ENCODE measurements at places on chromosomes 16 and 17.

DNA sequence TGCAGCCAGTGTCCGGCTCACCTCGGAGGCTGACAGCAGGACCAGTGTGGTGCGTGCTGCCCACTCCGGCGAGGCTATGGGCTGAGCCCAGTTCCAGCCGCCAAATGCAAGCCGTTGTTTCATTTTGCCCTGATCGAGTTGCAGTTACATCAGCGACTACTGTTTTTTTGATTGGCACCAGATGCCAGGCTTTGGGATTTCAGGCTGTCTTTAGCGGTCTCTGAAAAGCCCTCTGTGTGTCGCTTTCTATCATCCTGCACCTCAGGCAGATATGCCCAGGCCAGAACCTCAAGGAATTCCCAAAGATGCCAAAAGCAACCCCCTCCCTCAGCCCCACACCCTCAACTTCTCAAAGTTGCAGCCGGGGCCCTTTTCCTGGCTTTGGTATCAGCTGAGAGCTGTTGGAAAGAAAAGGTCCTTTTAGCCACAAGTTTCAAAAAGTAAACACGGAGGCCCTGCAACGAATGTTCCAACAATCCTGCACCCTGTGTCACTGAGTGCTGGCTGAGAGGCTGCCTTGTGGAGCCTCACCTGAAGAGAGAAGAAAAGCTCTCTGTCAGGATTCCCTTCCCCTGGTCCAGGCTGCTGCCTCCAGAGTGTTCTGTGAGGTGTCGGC, 58.9 kb downstream of the WWP2 start:
- no peak for DNase-seq

DNA sequence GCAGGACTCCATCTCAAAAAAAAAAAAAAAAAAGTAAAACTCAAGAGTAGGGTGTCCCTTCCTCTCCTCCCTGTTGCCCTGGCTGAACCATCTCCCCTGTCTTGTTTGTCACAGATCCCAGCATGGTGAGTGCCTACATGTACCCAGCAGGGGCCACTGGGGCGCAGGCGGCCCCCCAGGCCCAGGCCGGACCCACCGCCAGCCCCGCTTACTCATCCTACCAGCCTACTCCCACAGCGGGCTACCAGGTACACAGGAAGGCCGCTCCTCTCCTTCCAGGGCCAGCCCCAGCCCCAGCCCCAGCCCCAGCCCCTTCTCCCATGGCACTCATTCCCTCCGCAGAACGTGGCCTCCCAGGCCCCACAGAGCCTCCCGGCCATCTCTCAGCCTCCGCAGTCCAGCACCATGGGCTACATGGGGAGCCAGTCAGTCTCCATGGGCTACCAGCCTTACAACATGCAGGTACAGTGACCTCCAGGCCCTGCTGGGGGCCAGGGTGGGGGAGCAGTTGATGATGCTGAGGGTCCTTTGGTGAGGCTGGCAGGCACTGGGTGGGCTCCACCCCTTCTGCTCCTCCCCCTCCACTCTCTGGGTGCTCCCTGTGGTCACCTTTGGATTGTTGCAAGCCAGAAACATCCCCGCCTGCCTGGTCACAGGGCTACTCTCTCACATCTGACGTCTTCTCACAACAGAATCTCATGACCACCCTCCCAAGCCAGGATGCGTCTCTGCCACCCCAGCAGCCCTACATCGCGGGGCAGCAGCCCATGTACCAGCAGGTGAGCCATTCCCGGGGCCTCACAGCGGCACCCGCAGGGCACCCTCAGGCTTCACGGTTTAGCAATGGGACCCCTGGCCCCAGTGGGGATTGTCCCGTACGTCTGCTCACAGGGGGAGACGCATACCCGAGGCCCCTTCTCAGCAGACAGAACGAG, 2.5 kb upstream of the MRPL12 start:
- DNase-seq = no peak

DNA sequence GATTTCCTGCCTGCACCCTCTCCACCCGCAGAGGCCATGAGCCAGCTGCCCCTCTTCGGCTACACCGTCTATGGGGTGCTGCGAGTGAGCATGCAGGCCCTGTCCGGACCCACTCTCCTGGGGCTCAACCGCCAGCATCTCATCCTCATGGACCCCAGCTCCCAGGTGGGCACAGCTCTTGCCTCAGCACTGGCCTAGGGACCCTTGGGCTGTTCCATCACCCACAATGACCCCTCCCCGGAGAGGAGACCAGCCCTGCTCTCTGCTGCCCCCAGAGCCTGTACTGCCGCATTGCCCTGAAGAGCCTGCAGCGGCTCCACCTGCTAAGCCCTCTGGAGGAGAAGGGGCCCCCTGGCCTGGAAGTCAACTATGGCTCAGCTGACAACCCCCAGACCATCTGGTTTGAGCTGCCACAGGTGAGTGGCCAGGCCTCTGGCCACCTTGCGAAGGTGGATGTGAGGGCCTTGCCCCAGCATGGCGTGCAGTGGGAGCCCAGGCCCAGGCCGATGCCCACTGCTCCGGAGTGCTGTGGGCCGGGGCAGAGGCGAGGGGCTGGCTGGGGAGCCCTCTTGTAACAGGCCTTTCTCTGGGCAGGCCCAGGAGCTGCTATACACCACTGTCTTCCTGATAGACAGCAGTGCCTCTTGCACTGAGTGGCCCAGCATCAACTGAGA, 7.3 kb upstream of the SMIM5 start:
- DNase-seq = peak; percentile 50

DNA sequence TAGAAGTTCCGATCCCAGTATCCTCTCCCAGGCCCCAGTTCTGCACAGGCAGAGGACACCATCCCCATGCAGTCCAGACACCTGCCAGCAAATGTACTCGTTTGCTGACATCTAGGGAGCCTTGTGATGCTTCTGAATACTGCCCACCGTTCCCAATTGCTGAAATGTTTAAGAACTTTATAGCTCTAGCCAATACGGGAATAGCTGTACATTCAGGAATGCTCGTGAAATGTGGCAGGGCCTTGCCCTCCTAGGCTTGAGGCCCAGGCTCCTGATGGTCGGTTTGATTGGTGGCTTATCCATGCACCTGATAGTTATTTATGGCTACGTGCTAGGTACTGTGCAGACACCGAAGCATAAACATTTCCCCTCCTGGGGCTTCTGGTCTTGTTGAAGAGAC, 255.5 kb downstream of the PRKCA start:
- DNase-seq = no peak

DNA sequence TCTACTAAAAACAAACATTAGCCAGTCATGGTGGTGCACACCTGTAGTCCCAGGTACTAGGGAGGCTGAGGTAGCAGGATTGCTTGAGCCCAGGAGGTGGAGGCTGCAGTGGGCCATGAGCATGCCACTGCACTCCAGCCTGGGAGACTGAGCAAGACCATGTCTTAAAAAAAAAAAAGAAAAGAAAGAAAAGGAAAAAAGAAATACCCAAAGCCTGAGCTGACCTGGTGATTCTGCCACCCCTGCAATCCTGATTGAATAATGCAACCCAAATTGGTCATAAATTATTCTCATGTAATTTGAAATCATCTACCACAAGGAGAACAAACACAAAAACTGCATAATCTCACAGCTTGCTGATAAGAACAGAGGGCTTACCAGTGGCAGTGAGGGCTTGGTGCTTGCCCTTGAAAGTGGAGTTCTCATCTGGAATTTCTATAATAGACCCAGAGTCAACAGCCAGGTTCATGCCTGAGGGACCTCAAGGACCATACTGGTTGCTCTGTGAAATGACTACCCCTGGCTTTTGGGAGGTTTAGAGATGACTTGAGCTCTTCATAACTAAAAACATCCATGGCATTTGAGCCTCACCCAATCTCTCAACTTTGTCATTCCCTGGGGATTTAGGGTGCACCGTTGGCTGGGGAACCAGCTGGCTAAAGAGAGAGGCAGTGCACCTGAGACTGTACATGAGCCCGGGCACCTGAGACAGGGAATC, 35.4 kb upstream of the TMC5 start:
- no peak for DNase-seq

DNA sequence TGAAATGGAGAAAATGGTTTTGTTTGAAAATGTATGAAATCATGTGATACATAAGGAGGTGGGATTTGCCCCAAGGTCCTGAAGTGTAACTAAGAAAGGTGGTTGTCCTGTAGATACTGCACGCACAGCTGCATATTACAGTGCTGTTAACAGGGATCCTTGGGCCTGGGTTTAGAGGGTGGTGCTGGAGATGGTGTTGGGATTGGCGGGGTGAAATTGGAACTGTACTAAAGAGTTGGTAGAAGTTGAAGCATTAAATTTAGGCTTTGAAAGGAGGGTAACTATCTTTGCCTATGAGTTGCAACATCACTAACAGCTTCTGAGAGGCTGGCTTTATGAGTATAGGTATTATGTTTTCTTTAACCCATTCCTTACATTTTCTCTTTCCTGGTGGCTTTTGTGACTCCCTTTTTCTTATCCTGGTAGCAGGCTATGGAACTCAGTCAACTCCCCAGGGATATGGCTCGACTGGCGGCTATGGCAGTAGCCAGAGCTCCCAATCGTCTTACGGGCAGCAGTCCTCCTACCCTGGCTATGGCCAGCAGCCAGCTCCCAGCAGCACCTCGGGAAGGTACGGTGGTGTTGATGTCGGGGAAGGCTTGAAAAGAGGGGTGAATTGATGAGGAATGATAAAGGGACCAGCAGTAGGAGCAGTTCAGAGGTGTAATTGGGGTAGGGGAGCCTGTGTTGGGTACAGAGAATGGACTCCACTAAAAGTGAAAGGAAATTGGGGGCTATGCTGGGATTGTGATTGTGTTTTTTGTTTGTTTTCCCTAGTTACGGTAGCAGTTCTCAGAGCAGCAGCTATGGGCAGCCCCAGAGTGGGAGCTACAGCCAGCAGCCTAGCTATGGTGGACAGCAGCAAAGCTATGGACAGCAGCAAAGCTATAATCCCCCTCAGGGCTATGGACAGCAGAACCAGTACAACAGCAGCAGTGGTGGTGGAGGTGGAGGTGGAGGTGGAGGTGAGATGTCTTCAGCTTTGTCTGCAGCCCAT, 3.8 kb downstream of the FUS start:
- DNase-seq = no peak

GRCh38 chr17:2395258-2396181, 5.3 kb downstream of the MNT start:
- peak; percentile 67 for DNase-seq

DNA sequence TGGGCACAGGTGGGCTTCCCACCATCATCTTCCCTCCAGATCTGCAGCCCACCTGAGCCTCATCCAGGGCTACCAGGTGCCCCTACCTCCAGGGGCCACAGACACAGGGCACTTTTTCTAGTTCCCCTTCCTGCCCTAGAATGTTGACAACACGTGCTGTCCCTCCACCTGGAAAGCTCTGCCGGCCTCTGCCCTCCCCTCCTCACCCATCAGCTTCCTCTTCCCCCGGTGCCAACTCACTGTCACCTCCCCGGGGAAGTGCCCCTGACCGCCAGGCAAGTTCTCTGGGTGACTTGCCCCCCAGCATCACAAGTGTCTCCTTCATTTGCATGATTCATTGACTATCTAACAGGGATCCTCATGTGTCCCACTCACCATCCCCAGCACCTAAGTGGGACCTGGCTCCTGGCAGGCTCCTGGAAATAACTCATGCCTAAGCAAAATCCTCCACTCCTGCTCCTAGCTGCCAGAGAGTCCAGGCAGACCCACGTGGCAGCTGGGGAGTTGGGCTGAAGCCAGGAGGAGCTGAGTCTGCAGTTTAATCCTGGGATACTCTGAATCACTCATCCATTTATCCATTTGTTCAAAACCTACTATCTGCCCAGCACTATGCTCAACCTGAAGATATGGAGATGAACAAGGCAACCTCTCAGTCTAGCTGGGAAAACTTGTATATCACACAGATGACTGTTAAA, 304.4 kb downstream of the FOXL1 start:
- DNase-seq = peak; percentile 79

- no peak for DNase-seq
Observed at GRCh38 chr17:78910497-78911284, 7.7 kb upstream of the CEP295NL start.

DNA sequence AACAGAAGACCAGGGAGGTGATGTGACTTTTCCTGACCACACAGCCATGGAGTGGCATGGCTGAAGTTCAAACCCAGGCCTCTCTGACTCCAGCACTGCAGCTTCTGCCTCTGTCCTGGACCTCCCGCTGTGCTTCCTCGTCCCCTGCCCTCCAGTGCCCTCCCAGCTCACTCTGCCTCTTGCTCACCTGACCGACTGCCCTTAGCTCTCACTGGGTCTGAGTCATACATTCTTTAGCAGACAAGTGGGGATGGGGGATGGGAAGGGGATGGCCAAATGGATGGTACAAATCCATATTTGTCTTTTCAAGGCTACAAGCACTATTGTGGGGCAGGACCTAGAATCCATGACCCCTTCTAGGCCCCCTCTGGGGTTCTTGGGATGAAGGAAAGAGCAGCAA, 33.0 kb downstream of the PITPNM3 start:
- DNase-seq = peak; percentile 96

GRCh38 chr16:8919089-8919933, 37.2 kb downstream of the LITAFD start:
- no peak for DNase-seq

DNA sequence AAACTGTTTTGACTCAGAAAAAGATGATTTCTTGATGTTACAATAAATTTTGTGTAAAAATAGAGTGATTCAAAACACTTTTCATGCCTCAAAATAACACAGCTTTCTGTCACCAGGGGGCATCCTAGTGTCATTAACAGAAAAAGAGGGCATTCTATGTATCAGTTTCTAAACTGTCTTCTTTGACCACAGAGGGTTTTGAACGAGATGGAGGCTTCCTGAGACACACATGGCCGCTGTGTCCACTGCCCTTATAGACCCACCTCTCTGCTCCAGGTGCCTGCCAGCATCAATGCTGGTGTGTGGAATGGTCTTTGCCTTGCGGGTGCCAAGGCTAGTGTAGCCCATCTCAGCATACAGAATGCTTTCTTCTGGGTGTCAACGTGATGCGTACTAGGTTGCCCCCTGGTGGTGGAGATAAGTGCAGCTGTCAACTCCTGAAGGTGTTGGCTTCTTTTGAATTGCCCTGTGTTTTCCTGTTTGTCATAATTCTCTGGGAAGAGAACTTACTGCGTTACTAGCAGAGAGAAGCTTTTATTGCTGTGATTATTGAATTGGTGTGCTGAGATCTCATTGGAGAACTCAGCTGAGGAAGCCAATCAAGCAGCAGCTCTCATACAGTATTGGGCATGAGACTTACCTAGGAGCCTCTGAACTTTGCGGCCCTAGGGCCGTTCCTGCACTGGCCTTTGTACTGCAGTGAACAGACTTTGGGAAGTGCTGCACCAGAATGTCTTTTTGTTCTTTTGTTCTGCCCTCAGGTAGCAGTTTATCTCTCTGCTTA, 38.6 kb downstream of the USP10 start:
- peak; percentile 88 for DNase-seq

- peak; percentile 67 for DNase-seq
Observed at GRCh38 chr17:32659419-32659842, 172.6 kb downstream of the CDK5R1 start.
